ENCODE measurements at places on chromosomes 2 and 18.

GRCh38 chr2:227607941-227608340 lies 6.7 kb downstream of the SCYGR3 start:
- no peak overlapping the region for H3K4me3 ChIP-seq
- no peaks in the 10 kb centered on the region for H3K27me3 ChIP-seq
- H3K36me3 ChIP-seq: no peaks in the 10 kb centered on the region
- H3K27ac ChIP-seq: no peak overlapping the region

- no peak overlapping the region for H3K27ac ChIP-seq
- no peaks in the 10 kb centered on the region for H3K4me1 ChIP-seq
- no peak overlapping the region for H3K4me3 ChIP-seq
- no peaks in the 10 kb centered on the region for H3K36me3 ChIP-seq
These were observed 22.8 kb upstream of the MYO3B start for GRCh38 chr2:170155022-170155722.

- no peaks in the 10 kb centered on the region for H3K27me3 ChIP-seq
- no peak overlapping the region for H3K4me3 ChIP-seq
- no peak for DNase-seq
- no peak overlapping the region for H3K27ac ChIP-seq
- H3K36me3 ChIP-seq: no peaks in the 10 kb centered on the region
These were observed 286.6 kb downstream of the DPP10 start for GRCh38 chr2:114729026-114729425.

GRCh38 chr18:1806884-1807615 lies 764.3 kb downstream of the METTL4 start:
- no peak overlapping the region for H3K27ac ChIP-seq
- no peaks in the 10 kb centered on the region for H3K27me3 ChIP-seq
- H3K36me3 ChIP-seq: no peaks in the 10 kb centered on the region
- no peaks in the 10 kb centered on the region for H3K4me1 ChIP-seq
- H3K4me3 ChIP-seq: no peak overlapping the region

DNA sequence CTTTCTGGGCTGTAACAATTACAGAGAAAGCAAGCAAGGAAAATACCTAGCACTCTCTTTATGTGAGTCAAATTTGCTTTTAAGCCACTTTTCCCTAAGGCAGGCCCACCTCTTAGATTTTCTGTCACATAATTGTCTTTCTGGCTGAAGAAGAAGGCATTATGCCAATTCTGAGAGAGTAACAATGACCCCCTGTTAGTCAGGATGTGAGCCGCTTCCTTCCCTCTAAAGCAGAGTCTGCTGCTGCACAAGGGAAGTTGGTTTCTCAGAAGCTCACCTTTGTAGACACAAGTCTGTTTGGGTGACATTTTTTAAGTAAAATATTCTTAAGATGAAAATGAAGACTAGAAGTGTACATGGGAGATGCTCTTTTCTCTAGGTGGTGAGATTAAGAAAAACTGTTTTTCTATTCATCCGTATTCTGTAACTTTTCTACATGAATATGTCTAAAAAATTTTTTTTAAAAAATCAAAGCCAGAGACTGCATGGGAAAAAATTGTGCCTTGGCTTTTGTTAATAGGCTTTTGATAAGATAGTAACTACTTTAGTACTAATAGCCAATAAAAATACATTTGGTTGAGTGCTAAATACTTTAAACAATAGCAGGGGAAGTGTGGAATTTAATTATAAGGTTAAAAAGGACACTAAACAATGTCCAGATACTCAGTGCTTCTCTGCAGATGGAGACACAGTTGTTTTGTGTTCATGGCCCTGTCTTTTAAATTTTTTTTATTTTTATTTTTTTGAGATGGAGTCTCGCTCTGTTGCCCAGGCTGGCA lies 33.4 kb upstream of the VPS54 start:
- no peaks in the 10 kb centered on the region for H3K36me3 ChIP-seq
- H3K27me3 ChIP-seq: no peaks in the 10 kb centered on the region
- H3K4me1 ChIP-seq: no peaks in the 10 kb centered on the region
- no peak overlapping the region for H3K4me3 ChIP-seq
- no peak overlapping the region for H3K27ac ChIP-seq
- DNase-seq: no peak
